NCI-H1930 (cell line): ENCODE measurements at places on chromosomes 2 and 18.

GRCh38 chr2:75063906-75064305, 105.5 kb downstream of the POLE4 start:
- DNase-seq: no peak

- no peak for DNase-seq
Observed at GRCh38 chr2:26590980-26591618, 50.1 kb downstream of the CIB4 start.

DNA sequence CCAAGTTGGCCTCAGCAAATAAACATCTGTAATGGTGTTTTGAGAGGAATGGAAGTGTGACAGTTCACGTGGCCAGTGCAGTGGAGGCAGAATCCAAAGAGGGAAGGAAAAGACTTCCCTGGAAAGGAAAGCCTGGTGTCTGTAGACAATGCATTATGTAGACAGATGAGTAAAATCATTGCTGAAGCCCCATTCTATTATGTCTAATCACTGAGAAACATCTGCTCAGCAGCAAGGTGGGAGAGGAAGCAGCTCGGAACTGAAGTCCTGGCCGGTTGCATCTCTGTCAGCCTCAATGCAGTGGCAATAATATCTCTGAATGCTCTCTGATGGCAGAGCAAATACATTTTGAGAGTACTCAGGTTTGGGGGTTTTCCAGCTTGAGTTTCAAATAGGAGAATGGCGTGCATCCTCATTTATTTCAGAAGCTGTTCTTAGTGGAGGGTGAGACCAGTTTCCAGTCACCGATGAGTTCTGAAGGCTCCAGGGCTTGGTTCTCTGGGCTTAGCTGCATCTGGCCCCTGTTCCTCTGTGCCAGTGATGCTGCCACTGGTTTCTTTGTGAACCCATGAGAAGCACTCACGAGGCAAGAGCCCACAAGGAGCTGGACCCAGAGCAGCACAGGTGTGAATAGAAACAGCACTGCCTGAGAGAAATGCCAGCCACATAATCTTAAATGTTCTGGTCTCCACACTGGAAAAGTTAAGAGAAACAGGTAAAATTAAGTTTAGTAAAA, 63.3 kb downstream of the RPIA start:
- DNase-seq: no peak

DNA sequence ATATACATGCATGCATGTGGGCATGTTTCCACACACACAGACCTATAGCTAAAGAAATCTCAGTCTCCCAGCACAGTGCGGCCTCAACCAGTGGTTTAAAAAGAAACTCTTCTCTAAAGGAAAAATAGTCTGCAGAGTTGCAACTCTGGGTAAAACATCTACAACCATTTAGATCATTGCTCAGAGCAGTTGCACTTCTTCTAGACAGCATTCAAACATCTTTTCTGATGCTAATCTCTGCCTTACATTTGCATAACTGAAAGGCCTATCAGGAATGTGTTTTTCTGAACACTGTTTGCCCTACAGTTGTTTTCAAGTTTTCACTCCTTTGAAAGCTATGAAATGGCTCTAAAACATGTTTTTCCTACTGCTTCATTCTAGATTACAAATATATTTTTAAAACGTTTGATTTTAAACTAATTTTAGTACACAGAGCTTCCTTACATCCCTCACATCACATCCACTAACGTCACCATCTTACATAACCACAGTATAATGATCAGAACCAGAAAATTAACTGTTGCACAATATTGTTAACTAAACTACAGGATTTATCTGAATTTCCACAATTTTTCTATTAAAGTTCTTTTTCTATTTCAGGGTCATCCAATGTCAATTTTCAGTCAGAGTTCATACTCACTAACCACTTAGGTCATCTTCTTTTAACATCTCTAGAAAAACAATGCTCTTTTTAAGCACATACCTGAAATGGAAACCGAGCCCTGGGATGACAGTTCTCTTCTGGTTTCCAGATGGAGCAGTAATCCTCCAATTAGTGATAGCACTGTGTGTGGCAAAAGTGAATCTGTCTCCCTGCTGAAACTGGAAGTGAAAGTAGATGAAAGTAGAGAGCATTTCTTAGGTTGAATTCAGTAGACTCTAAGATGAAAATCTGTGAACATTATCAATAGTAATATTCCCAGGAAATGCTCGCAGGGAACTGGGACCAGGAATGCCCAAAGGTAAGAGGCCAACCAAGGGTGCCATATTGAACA, 501.6 kb upstream of the GCFC2 start:
- DNase-seq: no peak

- no peak for DNase-seq
Observed at GRCh38 chr2:192877159-192877558, 682.4 kb upstream of the TMEFF2 start.

DNA sequence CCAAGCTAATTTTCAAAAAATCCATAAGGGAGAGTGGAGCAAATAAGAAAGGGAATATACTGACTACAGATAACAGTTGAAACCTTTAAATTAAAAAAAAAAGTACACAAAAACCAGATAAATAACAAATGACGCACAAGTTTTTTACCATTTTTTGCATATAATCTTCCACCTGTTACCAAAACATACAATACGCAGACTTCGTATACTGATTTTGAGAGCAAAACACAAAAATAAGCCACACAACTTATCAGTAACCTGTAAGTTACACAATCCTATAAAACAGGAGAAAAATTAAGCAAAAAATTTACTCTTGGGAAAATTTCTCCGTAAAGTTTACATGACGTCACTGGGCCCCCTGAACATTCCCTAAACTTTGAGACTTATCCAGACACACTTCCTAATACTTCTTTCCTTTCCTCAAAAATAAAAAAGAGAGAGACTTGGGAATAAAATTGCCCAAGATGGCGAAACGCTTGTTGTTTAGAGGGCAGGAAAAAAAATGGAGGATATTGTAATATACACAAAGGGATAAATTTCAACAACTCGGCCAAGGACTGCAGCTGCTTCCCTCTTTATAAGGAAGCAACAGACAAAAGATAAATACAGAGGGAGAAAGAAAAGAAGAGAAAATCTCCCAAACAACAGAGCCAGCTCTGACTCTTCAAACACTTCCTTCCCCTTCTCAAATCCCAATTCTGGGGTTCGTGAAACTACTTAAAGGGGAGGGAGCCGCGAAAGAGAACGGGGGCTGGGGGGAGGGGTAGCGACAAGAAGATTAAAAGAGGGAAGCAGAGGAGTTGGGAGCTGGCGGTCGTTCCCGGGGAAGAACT, 1.6 kb downstream of the BAZ2B start:
- DNase-seq: no peak

GRCh38 chr2:177180269-177181000, 32.2 kb upstream of the HNRNPA3 start:
- no peak for DNase-seq

DNA sequence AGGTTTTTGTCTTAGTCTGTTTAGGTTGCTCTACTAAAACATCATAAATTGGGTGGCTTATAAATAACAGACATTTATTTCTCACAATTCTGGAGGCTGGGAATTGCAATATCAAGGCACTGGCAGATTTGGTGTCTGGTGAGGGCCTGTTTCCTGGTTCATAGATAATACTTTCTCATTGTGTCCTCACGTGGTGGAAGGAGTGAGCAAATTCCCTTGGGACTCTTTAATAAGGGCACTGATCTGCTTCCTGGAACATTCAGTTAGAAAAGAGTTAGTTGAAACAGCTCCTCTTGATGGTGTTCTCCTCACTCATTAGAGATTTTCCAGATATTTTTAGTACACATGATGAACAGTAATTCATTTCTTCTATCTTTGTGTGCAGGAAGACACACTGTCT, 22.3 kb downstream of the COL4A3 start:
- no peak for DNase-seq

DNA sequence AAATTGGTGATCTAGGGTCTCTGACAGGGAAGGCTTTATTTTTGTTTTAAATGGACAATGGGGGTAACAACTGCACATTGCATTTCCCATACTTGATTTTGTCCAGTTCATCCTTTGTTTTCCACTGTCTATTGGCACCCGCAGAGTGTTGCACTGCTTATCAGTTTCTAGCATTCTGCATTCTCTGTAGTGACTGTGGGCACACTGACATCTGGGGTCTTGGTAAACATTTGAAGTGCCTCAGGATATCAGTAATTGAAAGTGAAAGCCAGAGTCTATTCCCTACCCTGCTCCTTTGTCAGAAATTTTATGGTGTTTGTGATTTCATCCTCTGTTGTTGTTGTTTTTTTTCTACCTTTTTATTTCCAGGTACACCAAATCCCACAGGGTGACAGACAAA, 132.1 kb upstream of the EPC2 start:
- DNase-seq: no peak

DNA sequence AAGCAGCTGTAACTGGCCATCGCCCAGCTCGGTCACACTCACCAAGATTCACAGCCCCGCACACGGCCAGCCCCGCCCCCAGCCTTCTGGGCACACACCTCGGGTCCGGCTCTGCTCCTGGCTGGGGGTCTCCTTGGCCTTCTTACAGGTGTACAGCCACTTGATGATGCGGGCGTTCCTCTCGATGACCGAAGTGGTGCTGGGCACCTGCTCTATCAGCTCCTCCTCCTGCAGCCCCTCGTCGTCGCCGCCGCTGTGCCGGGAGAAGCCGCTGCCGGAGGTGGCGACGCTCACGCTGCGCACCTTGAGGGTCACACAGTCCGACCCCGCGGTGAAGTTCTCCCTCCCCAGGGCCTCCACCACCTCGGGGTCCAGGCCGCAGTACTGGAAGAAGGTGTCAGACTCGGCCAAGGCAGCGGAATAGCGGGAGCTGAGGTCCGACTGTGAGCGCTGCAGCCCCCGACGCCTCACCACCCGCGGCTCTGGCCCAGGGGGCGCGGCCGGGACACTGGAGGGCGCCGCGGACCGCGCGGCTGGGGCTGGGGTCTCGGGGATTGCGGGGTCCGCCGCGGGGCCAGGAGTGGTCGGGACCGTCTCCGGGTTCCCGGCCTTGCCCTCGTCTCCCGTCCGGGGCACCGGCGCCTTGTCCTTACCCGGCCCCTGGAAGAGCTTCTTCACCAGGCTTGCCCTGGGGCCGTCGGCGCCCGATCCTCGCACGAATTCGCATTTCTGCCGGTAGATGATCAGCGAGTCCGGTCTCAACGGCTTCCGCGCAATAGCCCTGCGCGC, 769 bp downstream of the FAM110C start:
- no peak for DNase-seq

DNA sequence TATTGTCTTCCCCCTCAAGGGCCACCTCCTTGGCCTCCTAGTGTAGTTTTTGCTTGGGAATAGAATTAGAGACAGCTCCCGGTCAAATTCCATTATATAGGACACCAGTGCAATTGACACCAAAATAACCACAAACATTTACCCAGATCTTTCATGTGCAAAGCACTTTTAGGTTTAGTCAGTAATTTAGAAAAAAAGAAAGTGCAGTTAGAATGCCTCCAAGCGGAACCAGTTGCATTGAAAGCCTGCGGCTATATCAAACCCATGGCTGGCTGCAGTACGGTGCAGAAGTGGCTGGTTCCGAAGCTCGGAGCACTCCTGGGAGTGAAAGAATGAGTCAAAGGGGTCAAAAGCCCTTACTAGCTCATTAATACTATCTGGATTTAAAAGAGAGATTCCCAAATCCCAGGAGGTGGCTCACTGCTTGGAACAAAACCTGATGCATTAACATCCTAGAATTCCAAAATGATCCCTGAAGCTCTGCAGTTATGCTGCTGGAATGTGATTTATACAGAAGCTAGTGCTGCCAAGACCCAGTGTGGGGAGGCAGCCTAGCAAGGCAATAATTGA, 432.2 kb upstream of the KLHL29 start:
- no peak for DNase-seq

- DNase-seq: no peak
Observed at GRCh38 chr2:19256121-19256601, 102.3 kb downstream of the OSR1 start.

- peak; percentile 60 for DNase-seq
Observed at GRCh38 chr18:25061395-25061794, 290.6 kb downstream of the ZNF521 start.

DNA sequence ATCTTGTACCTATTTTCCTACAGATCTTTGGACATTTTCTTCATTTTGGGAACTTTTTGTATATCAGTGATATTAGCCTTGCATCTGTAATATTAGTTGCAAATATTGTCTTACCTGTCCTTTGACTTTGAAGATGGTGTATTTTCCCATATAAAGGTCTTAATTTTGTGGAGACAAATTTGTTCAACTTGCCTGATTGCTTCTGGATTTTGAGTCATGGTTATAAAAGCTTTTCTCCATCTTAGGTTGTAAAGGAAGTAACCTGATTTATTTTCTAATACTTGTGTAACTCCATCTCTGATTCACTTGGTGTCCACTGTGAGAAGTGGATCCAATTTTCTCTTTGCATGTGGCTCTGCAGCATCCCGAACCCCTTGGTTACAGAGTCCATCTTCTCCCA, 97.7 kb upstream of the OTOS start:
- DNase-seq: no peak

GRCh38 chr2:18172607-18173006, 294.1 kb downstream of the KCNS3 start:
- no peak for DNase-seq

DNA sequence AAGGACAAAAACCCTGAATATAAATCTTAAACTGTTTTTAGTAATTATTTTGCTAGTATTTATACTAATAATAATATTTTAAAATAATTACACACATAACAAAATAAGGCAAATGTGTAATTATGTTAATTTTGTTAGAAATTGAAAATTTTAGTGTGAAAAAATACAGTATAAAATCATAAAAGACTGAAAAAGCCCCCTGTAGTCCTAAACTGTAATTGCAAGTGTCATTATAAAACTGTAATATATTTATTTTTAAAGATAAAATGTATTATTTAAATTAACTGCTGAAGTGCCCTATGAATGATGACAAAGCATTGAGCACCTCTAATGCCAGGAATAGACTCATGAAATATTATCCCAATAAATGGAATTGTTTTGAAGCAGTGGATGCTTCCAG, 1117.7 kb downstream of the CBLN2 start:
- DNase-seq: no peak

DNA sequence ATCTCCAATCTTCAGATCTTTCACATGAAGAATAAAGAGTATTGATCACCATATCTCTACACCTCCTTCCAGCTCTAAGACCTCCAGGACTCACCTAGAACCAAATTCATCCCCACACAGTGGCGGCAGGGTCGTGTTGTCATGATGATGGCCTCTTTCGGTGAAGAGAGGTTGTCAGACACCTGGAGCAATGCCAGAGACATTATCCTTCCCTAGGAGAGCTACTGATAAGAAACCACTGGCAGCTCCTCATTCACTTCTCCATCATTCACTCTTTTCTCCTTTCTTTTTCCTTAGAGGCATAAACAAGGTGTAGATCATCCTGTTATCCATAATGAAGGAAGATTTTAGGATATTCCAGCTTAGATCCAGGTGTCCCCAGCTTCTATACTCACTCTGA, 197.9 kb upstream of the TNP1 start:
- no peak for DNase-seq
